ENCODE measurements at places on chromosomes 4 and X.

- no peak for DNase-seq
Measured at GRCh38 chr4:84362896-84363655, 136.0 kb downstream of the NKX6-1 start.

DNA sequence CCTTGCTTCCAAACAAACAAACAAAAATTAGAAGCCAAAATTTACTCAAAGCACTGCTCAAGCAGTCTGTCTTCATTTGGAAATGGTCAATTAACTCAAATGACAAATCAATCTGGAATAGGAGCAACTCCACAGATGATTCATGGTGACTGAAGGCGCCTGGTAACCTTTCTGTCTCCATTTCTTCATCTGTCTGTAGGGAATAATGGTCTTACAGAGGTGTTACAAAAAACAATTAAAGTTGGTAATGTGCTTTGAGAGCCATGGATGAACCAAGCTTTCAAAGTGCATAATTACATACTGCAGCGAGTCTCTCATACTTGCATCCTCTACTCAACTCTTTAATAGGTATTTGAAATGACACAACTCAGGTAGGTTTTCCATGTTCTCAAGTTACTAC, 38.3 kb upstream of the STAG2 start:
- peak; percentile 2 for DNase-seq

DNA sequence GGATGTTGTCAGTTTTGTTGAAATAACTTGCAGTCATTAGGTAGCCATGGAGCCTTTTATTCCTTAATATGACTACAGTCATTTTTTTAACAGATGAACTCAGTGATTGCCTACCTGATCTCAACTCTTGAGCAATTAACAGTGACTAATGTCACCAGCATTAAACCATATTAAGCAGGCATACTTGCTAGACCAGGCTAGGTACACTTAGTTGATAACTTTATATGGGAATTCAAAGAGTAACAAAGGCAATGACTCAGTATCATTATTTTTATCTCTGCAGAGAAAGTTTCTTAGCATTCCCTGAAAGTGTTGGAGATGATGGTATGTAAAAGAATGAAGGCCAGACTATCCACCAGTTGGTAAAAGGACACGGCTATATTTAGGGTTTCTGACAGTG, at the start of gene C4orf54:
Gene C4orf54, minus strand, starts transcription at position 31 of the 400 bp plus-strand sequence. CDS start 3,180 bp downstream, outside the sequence.
- peak; percentile 78 for DNase-seq

- no peak for DNase-seq
Measured at GRCh38 chrX:40099055-40099958, 1.5 kb upstream of the BCOR start.

- DNase-seq, result no peak
Measured at GRCh38 chrX:63661676-63662075, 123.3 kb downstream of the ARHGEF9 start.

GRCh38 chr4:13984991-13985800, 357.7 kb upstream of the BOD1L1 start:
- DNase-seq, result no peak

- no peak for DNase-seq
Measured at GRCh38 chrX:77431227-77431626, 16.0 kb upstream of the FGF16 start.

DNA sequence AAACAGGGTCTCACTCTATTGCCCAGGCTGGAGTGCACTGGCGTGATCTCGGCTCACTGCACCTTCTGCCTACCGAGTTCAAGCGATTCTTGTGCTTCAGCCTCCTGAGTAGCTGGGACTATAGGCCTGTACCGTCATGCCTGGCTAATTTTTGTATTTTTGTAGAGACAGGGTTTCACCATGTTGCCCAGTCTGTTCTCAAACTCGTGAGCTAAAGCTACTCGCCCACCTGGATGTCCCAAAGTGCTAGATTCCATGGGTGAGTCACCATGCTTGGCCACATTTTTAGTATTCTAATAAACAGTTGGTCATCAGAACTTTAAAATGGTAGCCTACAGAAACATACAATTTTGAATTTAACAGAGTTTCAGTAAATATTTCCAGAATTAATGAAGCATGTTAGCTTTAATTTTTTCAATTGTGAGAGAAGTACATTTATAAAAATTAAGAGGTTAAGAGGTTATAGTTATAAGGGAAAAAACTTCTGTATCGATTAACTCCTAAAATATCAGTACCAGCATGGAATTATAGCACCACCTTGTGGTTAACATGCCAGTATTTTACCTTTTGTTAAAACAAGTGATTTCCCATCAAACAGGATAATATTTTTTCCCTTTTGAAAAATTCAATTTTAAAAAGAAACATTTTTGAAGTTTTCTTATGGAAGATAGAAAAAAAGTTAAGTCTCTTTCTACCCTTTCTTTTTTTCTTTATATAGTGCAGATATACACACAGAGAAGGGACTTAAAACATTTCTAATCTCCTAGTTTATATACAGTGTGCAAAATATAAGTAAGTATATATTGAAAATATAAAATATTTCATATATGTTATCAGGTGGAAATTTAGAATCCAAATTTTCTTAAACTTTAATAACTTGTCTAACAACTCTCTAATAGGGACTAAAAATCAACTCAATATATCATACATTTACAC, 35.4 kb downstream of the CEP44 start:
- peak; percentile 27 for DNase-seq

GRCh38 chrX:143571521-143571920, 54.2 kb upstream of the SPANXN3 start:
- no peak for DNase-seq

DNA sequence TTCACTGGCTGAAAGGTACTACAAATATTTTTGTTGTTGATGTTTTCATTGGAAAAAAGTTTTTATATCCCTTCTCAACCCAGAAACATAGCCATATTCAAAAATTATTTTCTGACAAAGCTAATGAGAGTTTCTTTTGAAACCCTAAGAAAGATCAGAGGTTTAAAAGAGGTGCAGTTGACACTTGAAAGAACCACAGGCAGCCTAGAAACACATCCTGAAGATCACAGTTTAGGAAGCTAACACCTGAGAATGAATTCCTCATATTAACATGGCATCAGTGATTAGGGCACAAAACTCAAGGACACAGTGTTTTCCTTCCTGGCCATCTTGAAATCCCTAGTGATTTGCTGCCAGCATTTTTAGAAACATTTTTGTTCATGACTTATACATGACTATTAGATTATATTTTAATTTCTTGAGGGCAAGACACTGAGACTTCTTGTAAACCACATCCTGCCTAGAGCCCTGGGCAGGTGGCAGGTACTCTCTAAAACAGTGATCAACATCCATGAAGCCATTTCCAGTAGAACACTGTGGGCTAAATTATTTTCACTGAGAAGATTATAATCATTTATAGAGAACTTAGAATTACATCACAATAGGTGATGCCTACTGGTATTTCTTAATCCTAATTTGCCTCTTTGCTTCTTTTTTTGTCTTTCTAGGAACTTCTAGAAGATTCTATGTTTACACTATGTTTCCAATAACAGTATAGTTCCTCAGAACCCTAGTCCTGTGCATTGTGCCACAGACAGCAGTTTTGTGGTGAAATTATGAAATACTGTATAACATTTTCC, 80.0 kb downstream of the ARSJ start:
- DNase-seq, result peak; percentile 45

- DNase-seq, result no peak
Measured at GRCh38 chr4:70914000-70914399, 11.8 kb downstream of the MOB1B start.

DNA sequence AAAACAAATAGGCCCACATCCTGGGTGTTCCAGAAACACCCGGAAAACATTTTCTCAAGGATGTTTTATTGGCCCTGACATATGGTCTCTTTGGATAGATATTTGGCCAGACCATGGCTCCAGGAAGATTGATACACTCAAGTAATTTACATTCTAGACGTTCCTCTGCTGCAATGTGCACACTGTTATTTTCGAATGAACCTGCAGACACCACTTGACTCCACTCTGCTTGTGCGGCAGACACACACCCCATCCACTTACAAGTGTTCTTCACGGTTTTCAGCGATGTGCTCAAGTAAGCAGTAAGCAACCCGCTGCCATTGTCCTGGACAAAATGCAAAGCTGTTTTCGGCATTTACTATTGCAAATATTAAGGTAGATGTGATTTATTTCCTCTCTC, 12.0 kb upstream of the GPM6A start:
- no peak for DNase-seq

GRCh38 chrX:116243039-116243438, 72.5 kb downstream of the AGTR2 start:
- no peak for DNase-seq

DNA sequence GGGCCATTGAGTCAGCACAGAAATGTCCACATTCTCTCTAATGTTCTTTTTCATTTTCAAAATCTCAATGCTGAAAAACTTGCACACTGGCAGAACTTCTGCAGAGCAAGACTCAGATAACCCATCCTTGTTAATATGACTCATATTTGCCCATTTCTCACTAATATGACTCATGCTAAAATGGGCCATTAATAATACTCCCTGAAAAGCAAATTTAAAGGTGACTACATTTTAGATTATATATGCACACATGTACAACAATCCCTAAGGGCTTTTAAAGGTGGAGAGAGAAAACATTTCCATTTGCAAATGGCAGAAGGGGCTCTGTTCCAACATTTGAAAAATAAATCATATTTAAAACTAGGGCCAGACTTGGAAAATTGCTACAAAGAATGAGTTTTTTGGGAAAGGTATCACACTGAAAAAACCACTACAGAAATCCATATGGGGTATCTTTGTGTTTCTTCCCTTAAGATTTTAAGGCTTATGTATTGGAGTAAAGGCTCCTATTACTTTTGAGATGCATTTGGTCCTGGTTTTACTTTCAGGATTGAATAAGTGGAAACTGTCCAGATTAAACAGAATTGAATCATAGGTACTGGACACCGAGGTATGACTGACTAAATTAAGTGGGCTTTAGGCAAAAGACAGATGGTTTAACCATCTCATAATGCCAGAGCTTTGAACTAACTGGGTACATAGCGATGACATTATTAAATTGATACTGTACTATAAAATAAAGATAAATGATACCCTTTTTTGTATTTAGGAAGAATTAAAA, 30.0 kb downstream of the TLR2 start:
- peak; percentile 74 for DNase-seq

GRCh38 chrX:150446151-150446550, 83.0 kb downstream of the MAMLD1 start:
- DNase-seq, result no peak

DNA sequence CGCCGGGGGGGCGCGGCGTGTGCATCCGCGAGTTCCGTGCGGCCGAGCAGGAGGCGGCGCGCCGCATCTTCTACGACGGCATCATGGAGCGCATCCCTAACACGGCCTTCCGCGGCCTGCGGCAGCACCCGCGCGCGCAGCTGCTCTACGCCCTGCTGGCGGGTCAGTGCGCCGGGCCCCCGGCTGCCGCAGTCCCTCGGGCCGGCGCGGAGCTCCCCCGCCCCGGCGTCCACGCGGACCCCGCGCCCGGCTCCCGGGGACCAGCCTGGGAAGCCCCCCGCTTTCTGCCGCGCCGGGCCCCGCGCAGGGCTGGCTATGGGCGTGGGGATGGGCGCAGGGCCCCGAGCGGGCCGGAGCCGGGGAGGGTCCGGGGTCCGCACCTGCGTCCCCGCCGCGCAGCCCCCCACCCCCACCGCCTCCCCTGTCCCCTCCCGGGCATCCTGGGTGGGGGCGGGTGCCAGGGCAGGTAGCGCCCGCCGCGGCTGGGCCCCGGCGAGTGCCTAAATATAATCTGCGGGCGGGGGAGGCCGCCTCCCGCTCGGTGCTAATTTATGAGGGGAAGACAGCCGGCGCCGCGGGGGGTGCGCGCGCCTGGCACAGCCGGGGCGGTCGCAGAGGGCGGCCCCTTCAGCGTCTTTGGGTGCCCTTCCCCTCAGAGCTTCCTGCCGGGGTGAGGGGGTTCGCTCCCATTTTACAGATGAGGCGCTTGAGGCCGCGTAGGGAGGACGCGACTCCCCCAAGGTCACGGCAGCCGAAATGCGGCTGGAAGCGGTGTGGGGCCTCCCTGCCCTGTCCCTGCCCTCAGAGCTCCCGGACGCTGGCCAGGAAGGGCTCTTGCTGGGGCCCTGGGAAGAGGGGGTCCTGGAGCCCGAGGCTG, 837 bp downstream of the NAT8L start:
- no peak for DNase-seq

DNA sequence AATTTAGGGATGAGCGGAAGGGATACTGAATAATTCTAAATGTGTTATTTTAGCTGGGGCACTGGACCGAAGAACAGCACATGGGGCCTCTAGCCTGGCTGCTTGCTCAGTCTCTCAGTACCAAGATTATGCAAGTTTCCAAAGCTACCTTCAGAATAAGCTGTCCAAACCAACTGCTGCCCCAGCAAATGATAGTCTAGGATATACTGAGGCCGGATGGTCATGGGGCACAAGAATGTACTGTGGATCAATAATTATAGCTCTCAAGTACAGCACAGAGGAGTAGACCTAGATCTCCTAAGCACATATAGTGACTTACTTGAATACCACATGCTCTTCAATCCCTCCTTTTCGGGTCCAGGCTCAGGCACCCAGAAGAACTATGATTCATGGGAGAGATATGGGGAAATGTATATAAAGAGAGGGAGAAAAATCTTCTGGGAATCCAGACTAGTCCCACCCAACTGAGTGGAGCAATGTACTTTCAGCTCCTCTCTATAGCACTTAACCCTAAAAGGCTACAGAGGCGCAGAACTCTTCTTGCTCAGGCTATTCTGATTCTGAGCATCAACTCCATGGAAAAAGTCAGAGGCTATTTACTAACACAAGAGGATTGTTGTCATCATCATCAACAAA, 160.3 kb upstream of the GPC4 start:
- no peak for DNase-seq

GRCh38 chrX:20237864-20238263, 28.8 kb downstream of the RPS6KA3 start:
- DNase-seq, result peak; percentile 11

DNA sequence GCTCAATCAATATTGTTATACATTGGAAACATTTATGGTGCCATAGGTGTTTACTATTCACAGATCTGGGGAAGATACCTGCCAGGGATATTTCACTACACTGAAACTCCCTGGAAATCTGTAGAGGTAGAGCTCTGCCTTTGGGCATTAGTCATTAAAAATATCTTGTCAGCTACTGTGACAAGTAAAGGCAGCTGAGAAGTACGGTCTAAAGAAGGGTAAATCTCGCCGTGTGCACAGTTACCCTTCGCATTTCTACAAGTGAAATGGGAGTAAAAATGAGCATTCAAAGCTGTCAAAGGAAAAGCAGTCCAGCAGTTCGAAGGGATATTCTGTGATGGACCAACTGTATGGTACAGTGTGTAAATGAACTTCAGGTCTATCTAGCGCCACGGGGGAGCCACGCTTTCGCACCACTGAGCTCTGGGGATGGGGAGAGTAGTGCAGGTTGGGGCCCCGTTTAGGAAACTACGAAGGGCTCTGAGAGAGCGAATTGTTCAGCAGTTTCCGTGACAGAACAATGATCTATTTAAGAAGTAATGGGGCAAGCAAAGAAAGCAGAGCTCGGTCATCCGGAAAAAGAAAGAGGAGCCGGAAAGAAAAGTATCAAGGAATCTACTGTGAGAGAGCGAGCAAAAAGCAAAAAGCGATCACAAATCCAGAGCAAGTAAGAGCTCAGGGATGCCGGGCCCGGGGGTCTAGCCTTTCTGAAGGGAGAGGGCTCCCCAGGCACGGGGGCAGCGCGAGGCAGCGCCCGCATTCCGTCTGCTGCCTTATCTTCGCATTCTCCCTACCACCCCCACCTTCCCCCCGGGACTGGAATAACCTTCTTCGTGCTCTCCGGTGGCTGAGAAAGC, 646 bp downstream of the TIGD4 start:
- DNase-seq, result peak; percentile 30

All from mammary epithelial cell (primary cell).